ENCODE measurements at places on chromosomes 4 and X. TPM values are rescaled to one million over a fixed set of nuclear protein-coding genes. Genes with fewer than 3 reads are reported as not detected.

The MXRA5 gene
- 20.9 TPM for total RNA-seq

The AGTR2 gene
- total RNA-seq = not detected

The SMIM31 gene
- total RNA-seq = not detected

The AFF2 gene
- total RNA-seq = 10.0 TPM

The HDX gene
- total RNA-seq = 5.1 TPM

The KLKB1 gene
- total RNA-seq = not detected

The GABRG1 gene
- total RNA-seq = not detected

The GNPDA2 gene
- total RNA-seq = 29.5 TPM

The CTAG2 gene
- 0.88 TPM for total RNA-seq

The HGFAC gene
- not detected for total RNA-seq

Measured in osteoblast (primary cell).